ENCODE measurements at places on chromosomes 1 and 21.

- no peak for DNase-seq
Observed at GRCh38 chr1:12629511-12629956, 11.5 kb upstream of the DHRS3 start.

GRCh38 chr1:211309617-211310016 lies 17.0 kb upstream of the TRAF5 start:
- DNase-seq = no peak

DNA sequence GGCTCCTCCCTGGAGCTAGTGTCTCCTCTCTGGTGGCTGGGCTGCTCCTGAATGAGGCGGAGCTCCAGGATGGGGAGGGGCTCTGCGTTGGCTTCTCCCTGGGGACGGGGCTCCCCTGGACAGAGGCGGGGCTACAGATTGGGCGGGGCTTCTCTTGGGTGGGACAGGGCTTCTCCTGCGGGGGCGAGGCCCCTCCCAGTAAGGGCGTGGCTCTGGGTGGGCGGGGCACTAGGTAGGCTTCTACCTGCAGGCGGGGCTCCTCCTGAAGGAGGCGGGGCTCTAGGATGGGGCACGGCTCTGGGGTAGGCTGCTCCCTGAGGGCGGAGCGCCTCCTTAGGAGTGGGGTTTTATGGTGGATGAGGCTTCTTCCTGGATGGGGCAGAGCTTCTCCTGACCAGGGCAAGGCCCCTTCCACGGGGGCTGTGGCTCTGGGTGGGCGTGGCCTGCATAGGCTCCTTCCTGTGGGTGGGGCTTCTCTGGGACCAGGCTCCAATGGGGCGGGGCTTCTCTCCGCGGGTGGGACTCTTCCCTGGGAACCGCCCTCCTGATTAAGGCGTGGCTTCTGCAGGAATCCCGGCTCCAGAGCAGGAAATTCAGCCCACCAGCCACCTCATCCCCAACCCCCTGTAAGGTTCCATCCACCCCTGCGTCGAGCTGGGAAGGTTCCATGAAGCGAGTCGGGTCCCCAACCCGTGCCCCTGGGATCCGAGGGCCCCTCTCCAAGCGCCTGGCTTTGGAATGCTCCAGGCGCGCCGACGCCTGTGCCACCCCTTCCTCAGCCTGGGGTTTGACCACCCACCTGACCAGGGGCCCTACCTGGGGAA lies 22.7 kb upstream of the ARF1 start:
- DNase-seq = peak; percentile 70

DNA sequence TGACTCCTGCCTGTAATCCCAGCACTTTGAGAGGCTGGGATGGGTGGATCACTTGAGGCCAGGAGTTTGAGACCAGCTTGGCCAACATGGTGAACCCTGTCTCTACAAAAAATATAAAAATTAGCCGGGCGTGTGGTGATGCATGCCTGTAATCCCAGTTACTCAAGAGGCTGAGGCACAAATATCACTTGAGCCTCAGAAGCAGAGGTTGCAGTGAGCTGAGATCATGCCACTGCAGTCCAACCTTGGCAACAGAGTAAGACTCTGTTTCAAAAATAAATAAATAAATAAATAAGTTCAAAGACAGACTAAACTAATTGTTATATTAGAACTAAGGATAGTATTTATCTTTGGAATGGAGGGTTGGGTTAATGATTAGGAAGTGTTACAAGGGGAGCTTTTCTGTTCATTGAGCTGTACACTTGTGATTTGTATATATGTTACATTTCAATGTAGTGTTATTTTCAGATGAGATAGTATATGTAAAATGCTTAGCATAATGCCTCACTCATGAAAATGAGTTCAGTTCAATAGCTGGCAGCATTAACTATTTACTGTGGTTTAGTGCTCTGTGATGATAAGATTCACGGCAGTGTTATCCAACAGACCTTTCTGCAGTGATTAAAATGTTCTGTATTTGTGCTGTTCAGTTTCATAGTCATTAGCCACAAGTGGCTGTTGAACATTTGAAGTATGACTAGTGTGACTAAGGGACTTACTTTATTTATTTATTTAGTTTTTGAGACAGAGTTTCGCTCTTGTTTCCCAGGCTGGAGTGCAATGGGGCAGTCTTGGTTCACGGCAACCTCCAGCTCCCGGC lies 47.7 kb downstream of the OSBPL9 start:
- DNase-seq = no peak

DNA sequence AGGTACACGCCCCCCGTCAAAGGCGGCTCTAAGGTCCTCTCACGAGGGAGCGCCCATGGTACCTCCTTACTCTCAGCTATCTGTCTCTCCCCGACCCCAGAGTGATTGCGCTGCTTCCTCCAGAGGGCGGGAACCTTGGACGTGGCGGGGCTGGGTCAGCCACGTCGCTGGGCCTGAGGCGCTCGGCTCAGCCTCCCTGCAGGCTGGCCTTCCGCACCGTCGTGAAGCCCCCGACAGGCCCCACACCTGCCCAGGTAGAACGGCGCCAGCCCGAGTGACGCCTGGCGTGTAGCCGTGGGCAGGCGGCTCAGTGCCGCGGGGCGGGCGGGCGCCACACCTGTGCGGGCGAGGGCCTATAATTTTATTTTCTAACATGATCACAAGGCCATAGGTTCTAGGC lies 122.2 kb upstream of the BEND5 start:
- DNase-seq = no peak

GRCh38 chr1:19507516-19507915 lies 22.2 kb upstream of the CAPZB start:
- no peak for DNase-seq

- DNase-seq = no peak
Observed at GRCh38 chr21:44823179-44823660, 5.4 kb upstream of the SUMO3 start.

DNA sequence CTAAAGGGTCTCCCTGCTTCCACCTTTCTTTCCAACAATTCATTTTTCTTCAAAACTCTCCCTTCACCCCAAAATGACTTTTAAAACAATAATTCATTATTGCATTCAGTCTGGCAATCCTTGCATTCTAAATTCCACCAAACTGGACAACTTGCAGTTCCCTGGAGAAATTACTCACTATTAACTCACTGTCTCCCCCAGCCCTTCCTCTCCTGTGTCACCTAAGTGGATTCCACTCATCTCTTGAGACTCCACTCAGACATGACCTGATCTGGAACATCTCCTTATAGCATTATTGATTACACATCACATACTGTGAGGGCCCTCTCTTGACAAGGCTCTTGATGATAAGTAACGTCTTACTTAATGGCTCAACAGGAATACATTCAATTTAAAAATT lies 257.1 kb downstream of the BRINP2 start:
- no peak for DNase-seq

GRCh38 chr1:7586031-7586941 lies 184.8 kb upstream of the VAMP3 start:
- DNase-seq = peak; percentile 27

GRCh38 chr21:34276711-34277425 lies 86.9 kb upstream of the KCNE2 start:
- no peak for DNase-seq

- no peak for DNase-seq
Observed at GRCh38 chr1:51661081-51661518, 44.2 kb downstream of the OSBPL9 start.

GRCh38 chr21:14569868-14570267 lies 23.8 kb upstream of the SAMSN1 start:
- no peak for DNase-seq

All from activated CD4-positive, CD25-positive, alpha-beta regulatory T cell treated with anti-CD3 and anti-CD28 coated beads, Interleukin-2, amount 50 U/mL, for 72 hours (primary cell).